ENCODE measurements at places on chromosomes 12 and 14. TPM values are rescaled to one million over a fixed set of nuclear protein-coding genes. Genes with fewer than 3 reads are reported as not detected.

- no peak for DNase-seq
Observed at GRCh38 chr12:124590447-124590846, 23.0 kb upstream of the NCOR2 start.

DNA sequence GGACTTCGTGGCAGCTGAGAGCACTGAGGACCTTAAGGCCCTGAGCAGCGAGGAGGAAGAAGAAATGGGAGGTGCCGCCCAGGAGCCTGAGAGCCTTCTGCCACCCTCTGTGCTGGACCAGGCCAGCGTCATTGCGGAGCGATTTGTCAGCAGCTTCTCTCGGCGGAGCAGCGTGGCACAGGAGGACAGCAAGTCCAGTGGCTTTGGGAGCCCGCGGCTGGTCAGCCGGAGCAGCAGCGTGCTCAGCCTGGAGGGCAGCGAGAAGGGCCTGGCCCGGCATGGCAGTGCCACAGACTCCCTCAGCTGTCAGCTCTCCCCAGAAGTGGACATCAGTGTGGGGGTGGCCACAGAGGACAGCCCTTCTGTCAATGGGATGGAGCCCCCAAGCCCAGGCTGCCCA, 37.0 kb downstream of the PLEKHG3 start:
- DNase-seq = no peak

GRCh38 chr12:51592034-51592705, 1.1 kb downstream of the SCN8A start:
- no peak for DNase-seq

GRCh38 chr12:116127859-116128258, 149.6 kb downstream of the MED13L start:
- no peak for DNase-seq

- DNase-seq = peak; percentile 94
Observed at GRCh38 chr14:22986508-22987054, 4.2 kb upstream of the AJUBA start.

GRCh38 chr12:53591301-53592206, 34.6 kb downstream of the ATF7 start:
- DNase-seq = no peak

GUCY2C gene
- total RNA-seq = under 0.01 TPM

SLC6A12 gene
- 0.14 TPM for total RNA-seq

Data from thymus (tissue), 14 donors.